Cortex of kidney (tissue), 1 donor: ENCODE measurements at places on chromosomes 3 and 15.

GRCh38 chr3:71809321-71810026 is 24.5 kb upstream of the PROK2 start:
- DNase-seq = no peak

- no peak for DNase-seq
Observed at GRCh38 chr15:44136991-44137477, 58.0 kb downstream of the FRMD5 start.

DNA sequence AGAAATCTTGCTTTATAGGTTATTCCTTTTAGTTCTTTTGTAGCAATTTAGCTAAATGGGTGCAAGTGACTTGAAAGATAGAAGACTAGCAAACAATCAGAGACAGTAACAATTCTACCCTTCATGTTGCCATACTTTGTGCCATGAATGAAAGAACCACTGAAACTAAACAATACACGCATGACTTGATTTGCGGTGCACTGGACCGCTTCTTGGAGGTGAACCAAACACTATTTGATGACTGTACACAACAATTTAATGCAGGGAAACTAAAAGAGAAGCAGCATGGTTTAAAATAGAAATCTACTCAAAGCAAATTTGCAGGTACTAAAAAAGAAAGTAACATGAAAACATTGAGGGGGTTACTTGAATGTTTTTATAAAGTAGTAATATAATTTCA is 331.0 kb upstream of the RARB start:
- DNase-seq = no peak

GRCh38 chr3:40923143-40923542 is 276.2 kb upstream of the CTNNB1 start:
- no peak for DNase-seq

GRCh38 chr3:12107071-12107713 is 51.5 kb downstream of the TIMP4 start:
- no peak for DNase-seq

DNA sequence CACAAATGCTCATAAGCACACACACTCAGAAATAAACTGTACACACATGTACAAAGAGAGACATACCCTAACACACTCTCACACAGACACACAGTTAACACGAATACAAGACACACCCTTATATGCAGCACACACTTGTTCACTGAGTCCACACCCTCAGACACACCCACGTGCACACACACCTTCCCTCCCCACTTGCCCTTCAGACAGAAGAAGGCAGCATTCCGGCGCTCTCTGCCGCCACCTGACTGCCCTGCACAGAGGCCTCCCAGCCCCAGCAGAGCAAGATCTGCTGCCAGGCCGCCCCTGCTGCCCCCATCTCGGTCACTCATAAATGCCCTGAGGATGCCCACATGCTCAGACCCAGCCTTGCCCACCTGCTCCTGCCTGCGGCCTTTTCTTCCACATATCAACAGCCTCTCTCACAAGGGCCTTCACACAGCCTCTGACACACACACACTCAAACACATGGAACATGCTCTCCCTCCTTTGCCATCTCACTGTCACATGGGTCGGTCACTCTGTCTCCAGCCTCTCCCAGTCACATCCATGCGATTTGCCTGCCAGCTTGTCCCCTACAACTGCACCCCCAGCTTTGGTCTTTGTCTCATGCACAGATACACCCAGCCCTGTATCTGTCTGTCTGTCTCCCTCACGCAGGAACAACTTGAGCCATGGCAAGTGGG is 71.1 kb downstream of the EPHB3 start:
- no peak for DNase-seq

DNA sequence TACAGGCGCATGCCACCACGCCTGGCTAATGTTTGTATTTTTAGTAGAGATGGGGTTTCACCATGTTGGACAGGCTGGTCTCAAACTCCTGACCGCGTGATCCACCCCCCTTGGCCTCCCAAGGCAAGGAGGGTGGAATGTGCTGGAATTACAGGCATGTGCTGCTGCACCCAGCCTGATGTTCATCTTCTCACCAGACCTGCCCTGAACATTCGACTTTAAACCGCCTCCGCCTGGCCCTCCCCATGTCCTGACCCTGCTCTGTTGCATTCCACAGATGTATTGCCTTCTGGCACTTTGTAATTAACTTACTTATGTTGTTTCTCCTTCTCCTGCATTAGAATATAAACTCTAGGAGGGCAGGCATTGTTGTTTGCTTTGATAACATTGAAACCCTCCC is 102.1 kb downstream of the LINGO1 start:
- no peak for DNase-seq

DNA sequence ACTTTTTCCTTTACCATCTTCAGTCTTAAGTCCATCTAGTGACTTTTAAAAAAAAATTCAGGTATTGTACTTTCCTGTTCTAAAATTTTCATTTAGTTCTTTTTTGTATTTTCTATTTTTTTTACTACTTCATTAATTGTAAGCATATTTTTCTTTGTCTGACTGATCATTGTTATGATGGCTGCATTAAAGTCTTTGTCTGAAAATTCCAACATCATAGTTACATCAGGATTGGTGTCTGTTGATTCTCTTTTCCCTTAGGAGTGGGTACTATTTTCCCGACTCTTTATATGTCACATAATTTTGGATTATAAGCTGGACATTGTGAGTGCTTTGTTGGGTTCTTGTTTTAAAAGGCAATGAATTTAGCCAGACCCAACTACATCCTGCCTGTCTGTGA is 34.9 kb upstream of the POLR2M start:
- no peak for DNase-seq

DNA sequence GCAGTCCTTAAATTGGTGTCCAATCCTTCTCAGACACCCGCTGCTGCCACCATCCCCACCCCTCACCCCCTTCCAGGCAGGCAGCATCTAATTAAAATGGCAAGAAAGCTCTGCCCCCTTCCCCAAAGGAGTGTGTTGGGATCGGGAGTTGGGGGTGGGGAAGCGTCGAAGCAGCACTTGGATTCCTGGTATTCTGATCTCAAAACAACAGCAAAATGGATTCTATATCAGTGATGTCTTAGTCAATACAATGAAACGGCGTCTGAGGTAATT is 1.4 kb downstream of the TNIK start:
- DNase-seq = no peak

GRCh38 chr15:60405399-60405798 is 7.6 kb upstream of the ANXA2 start:
- no peak for DNase-seq

DNA sequence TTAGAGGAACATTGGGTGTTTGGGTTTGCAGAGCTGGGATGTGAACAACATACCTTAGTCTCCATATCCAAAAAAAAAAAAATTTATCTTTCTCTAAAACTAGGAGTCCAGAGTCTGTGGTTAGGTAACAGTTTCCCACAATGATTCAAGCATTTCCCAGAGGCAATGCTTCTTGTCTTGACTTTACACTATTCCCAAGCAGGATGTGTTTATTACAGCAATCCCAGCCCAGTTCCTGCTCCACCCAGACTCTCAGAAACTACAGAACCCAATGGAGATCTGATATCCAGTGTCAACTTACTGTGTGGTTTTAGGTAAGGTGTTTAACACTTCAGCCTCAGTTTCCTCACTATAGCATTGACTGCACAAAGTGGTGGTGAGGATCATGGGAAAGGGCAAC is 2.3 kb upstream of the C3orf62 start:
- DNase-seq = no peak

DNA sequence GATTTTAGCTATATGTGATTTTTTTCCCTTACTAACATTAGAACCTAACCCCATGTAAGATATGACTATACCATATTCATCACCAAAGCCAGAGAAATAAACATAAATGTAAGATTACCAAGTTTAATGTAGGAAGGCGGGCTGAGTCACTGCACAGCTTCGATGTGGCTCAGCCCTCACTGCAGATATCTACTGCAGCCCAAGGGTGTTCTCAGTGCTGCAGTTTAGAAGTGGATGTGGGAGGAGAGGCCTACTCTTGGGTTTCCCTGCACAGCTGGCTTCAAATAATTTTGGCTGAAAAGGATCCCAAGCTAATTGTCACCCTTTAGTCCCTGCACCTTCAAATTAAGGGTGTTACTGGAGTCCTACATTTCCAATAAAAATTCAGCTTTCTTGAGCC is 9.3 kb downstream of the ARPP19 start:
- DNase-seq = no peak

DNA sequence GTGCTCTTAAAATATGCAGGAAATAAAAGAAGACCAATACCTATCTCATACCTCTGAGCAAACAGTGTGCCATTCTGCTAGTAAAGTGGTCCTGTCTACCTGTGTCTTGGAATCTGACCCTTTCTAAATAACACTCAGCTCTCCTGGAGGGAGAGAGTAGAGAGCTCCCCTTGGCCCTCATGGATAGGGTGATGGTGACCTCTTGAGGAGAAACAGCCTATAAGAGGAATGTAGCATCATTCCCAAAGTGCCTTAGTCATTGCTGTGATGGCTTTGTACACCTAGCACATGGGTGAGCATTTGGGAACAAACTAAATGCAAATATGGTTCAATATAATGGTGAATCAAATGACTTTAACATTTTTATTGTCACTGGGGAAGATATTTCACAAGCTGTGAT is 10.0 kb downstream of the SNTN start:
- no peak for DNase-seq

- no peak for DNase-seq
Observed at GRCh38 chr3:64685331-64685799, 2.4 kb downstream of the ADAMTS9 start.

GRCh38 chr15:44804298-44805046 is 68.1 kb downstream of the TRIM69 start:
- DNase-seq = no peak

DNA sequence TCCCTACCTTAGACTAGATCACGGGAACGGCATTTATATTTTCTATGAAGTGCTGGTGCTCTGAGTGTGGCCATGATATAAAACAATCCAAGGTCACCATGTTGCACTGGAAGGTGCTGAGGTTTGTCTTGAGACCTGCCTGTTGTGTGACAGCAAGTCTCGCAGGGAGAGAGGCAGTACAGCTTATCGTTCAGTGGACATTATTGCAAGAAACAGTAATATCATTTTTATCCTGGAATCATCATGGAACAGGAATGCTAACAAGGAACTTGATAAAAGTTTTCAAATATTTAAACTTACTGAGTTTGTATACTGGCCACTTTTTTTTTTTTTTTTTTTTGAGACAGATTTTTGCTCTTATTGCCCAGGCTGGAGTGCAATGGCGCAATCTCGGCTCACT is 40.0 kb upstream of the GCNT3 start:
- no peak for DNase-seq

GRCh38 chr15:77021088-77021481 is 26.2 kb downstream of the PSTPIP1 start:
- no peak for DNase-seq

GRCh38 chr3:179454887-179455286 is 3.6 kb upstream of the GNB4 start:
- DNase-seq = no peak

- no peak for DNase-seq
Observed at GRCh38 chr15:100769975-100770340, 109.7 kb upstream of the ALDH1A3 start.

DNA sequence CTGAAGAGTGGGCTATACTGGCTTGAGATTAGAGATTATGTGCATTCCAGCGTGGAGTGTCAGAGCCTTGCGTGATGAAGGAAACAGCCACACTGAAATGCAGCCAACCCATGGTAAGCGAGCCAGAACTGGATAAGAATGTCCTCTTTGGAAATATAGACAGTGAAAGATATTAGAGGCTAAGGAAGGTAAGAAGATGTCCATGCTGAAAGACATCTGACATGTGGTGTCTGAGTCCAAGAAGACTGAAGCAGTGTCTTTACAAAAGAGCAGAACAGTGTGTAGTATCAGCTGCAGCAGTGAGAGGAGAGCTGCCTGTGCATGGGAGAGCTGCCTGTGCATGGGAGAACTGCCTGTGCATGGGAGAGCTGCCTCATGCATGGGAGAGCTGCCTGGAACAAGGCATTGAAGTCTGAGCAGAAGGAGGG is 672.2 kb downstream of the DIPK2A start:
- no peak for DNase-seq

DNA sequence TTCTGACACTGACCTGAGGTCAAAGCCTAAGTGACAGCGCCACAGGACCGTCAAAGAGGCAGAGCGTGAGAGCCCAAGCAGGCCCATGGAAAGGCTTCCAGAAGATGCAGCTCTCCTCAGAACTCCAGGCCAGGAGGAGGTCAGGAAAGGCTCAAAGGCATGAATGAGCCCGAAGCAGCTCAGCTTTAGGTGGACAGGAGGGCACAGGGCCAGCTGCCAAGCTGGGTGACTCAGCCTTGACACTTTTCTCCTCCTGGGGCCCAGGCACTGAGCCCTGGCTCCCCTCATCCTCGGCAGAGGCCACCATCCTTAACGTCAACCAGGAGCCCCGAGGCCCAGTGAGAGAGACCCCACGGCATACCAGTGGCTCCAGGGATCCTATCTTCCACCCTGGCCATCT is 62.9 kb downstream of the ADCY5 start:
- no peak for DNase-seq

GRCh38 chr15:55132672-55133071 is 64.1 kb downstream of the RSL24D1 start:
- DNase-seq = no peak

- no peak for DNase-seq
Observed at GRCh38 chr3:126050626-126051025, 33.3 kb downstream of the SLC41A3 start.
